AG08395 (cell line): ENCODE measurements at places on chromosomes 6 and 20.

- no peak for DNase-seq
Measured at GRCh38 chr6:25831532-25832306, at the start of gene SLC17A1. SLC17A1 (minus strand) TSS chr6:25832052; CDS start chr6:25830557, 1,495 bp downstream.

DNA sequence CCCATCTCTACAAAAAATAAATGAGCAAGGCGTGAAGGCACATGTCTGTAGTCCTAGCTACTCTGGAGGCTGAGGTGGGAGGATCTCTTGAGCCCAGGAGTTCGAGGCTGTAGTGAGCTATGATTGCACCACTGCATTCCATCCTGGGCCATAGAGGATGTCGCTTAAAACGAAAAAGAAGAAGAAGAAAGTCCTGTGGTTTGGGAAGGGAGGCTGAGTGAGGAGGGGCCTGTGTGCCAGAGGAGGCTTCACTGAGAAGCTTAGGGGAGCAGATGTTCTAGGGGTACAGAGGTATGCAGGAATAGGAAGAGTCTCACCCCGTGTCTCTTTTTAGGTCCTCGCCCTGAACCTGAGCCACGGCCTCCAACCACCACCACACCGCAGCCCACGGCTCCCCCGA lies 4.2 kb downstream of the MMP9 start:
- no peak for DNase-seq

GRCh38 chr6:135372758-135373157 lies 124.8 kb downstream of the AHI1 start:
- no peak for DNase-seq

DNA sequence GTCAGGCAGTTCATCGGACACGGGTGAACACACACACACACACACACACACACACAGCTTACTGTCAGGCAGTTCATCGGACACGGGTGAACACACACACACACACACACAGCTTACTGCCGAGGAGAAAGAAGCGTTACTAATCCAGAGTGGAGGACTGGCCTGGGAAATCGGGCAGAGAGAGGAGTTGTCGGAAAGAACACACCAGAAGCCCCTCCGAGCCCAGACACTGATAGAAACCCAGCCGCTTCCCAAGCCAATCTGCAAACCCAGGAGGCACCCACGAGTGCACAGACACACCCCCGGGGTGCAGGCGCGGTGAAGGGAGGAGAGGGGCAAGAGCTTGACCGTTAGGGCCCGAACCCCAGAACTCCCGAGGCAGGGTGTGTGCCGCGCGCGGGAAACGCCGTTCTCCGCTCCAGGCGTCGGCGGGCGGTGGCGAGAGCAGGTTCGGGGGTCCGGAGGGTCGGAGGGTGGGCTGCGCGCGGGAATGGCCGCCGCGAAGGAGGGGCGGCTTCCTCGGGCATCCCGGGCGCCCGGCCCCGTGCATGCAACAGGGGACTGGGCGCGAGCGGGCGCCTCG lies 636 bp downstream of the ELOVL2 start:
- DNase-seq: no peak

DNA sequence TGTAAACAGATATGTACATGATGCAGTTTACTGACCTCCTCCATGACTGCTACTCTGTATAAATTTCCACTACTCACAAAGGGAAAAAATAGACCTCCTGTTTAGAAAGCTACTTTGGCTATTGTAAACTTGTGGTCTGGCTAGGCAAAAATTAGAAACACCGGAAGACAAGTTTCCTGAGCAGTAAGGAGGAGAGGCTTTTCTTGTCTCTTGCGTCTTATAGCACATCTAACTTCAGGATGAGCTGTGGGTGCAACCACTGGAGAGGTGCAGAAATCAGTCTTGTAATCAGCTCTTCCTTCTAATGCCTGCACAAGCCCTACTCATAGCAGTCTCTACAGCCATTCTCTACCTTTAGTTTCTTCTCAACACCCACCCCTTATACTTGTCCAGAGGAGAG lies 296.5 kb upstream of the SLC35B3 start:
- DNase-seq: no peak

- DNase-seq: no peak
Measured at GRCh38 chr20:23970049-23970448, 18.5 kb downstream of the GGTLC1 start.

DNA sequence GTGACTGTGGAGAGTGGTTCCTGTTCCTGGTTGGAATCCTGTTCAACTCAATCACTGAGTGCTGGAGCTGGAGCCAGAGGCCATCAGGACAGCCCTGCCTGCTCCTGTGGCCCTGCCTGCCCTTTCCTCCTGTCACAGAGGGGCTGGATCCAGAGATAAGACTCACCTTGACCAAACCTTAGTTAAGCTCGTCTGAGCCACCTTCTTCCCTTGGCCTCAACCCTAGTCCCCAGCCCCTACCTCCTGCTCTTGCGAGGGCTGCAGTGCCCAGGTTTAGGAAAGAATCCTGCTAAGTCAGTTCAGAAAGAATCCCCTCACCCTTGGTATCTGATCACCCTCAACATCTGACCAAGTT lies 47.0 kb upstream of the CST5 start:
- no peak for DNase-seq

DNA sequence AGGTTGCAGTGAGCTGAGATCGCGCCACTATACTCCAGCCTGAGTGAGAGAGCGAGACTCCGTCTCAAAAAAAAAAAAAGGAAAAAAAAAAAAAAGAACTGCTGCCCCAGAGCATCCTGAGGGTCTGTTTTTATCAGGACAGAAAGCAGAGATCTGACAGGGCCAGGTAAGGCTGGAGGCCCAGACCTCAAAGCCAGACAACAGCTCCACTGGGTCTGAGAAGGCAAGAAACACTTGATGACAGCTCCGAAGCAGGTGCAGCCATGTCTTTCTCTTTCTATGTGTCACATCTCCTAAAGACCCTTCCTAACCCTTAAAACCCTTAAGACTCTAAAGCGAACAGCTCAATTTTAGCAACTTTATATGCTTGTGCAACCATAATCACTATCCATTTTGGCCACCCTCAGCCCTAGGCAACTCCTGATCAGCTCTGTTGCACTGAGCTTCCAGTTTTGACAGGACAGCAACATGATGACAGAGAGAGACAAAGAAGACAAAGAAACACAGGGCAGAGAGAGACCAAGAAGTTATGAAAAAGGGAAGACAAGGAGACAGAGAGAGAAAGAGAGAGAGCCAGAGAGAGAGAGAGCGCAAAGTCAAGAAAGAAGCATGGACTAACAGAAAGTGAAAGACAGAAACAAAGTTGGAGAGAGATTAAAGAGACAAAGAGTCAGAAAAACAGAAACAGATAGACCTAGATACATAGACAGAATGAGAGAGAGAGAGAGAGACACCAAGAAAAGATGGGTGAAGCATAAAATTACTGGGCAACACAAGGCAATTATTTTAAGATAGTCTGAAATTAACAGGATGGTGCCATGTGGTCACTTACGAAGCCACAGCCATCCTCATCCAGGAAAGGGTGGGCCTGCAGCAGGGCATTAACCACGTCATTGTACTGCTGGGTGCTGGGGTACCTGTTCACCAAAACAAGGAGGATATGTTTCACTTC lies 39.2 kb downstream of the SAMD3 start:
- DNase-seq: no peak
